Left ventricle myocardium inferior (tissue), 1 donor: ENCODE measurements at places on chromosomes 5 and 9.

- no peak for DNase-seq
- H3K27me3 ChIP-seq: no peaks in the 10 kb centered on the region
- no peaks in the 10 kb centered on the region for H3K36me3 ChIP-seq
- no peak overlapping the region for H3K27ac ChIP-seq
These were observed 426.1 kb upstream of the CTNND2 start for GRCh38 chr5:12330381-12330780.

DNA sequence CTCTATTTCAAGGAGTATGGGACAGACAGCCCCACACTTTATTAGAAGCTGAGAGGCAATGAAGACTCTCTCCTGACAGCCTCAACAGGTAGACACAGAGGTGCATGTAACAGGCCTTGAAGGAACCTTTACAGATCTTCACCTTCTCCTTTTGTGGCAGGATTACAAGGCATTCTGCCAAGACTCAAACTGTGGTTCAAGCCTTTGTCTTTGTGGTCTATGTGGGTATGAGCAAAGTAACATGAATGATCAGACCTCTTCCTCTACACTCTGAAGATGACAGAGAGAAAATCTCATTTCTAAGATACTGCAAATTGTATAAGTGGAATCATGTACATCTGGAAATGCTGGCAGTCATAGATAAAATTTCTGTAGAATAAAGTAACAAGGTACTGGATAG lies 346.9 kb downstream of the CDH9 start:
- H3K36me3 ChIP-seq: no peaks in the 10 kb centered on the region
- H3K4me1 ChIP-seq: no peaks in the 10 kb centered on the region
- no peak overlapping the region for H3K4me3 ChIP-seq
- no peak overlapping the region for H3K27ac ChIP-seq
- no peaks in the 10 kb centered on the region for H3K27me3 ChIP-seq

GRCh38 chr5:102797322-102797884 lies 42.3 kb downstream of the PAM start:
- no peak overlapping the region for H3K4me3 ChIP-seq
- no peak for DNase-seq
- H3K4me1 ChIP-seq: peaks cover 78% of the 10 kb centered on the region
- no peaks in the 10 kb centered on the region for H3K27me3 ChIP-seq

DNA sequence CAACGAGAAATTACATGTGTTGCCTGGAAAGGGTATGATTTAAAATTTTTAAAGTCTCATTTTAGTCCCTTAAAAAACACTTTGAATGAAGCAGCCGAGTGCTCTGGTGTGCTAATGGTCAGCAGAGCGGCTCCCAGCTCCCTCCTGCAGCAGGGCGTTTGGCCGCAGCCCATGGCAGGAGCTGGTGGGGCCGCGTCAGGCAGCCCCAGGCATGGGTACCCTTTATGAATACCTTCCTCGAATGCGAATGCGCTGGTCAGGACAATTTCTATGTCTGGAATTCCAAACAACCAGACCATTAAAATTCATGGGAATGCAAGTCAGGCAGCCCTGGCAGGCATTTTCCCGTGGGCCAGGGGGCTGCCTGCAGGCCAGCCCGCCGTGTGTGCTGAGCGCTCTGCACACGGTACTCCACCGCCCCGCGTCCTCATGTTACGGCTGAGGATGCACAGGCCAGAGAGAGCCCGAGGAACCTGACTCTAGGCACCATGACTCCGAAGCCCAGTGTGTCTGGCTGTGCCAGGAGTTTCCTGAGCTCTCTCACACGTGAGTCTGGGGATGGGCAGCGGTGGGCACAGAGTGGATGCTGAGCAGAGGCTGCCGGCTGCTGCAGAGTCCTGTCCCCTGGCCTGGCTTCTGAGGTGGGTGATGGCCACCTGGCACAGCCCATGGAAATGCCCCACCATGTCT lies 123.7 kb downstream of the WNK2 start:
- H3K4me1 ChIP-seq: peaks cover 32% of the 10 kb centered on the region
- H3K4me3 ChIP-seq: no peak overlapping the region
- no peaks in the 10 kb centered on the region for H3K27me3 ChIP-seq
- no peak for DNase-seq
- H3K36me3 ChIP-seq: peaks cover 5% of the 10 kb centered on the region
- no peak overlapping the region for H3K27ac ChIP-seq

DNA sequence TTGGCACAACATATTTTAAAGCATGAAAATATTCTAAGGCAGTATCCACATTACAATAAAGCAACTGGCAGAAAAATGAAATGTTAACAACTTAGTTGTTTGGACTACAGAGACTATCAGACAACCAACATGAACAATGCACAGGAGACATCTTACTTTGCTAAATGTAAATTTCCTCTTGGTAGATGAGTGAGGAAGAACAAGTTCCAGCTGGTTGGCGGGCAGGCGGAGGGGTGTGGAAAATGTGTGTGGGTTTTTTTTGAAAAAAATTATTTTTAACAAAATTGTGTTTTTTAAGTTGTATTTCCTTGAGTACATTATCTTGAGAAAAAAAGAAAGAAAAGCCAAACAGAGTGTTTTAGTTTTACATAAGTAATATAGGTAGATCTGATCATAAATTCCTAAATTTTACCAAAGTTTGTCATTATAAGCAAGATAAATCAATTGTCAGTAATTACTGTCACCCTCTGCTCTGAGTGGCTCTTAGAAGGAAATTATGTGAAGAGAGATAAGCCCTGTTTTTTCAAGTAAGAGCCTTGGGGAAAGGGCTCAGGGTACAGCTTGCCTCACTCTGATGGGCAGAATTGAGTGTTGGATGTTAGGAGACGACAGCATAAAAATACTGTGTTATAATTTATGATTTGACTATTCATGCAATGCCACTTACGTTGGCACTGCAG lies 42.5 kb downstream of the TMEM167A start:
- DNase-seq: no peak
- H3K36me3 ChIP-seq: no peaks in the 10 kb centered on the region
- peak overlapping the region; percentile 64 for H3K27ac ChIP-seq
- peaks cover 36% of the 10 kb centered on the region for H3K4me1 ChIP-seq
- H3K4me3 ChIP-seq: no peak overlapping the region
- H3K27me3 ChIP-seq: no peaks in the 10 kb centered on the region
